ENCODE measurements at places on chromosomes 5 and 9. TPM values are rescaled to one million over a fixed set of nuclear protein-coding genes. Genes with fewer than 3 reads are reported as not detected.

Gene NR4A3
- total RNA-seq, result 0.19 TPM

Gene MSMP
- total RNA-seq, result 6.2 TPM

Gene MELK
- 23.6 TPM for total RNA-seq

Gene ZNF474
- not detected for total RNA-seq

Gene ANGPTL2
- total RNA-seq, result 14.6 TPM

Gene PCDHB14
- total RNA-seq, result 1.8 TPM

Gene ADGRD2
- under 0.01 TPM for total RNA-seq

Gene CARTPT
- not detected for total RNA-seq

Gene FAM221B
- not detected for total RNA-seq

Gene PCDHGB3
- total RNA-seq, result 8.4 TPM

Gene IL3
- total RNA-seq, result not detected

Gene CDX1
- not detected for total RNA-seq

Gene STK10
- 70.0 TPM for total RNA-seq

Gene FOXD4
- 0.25 TPM for total RNA-seq

Gene TUSC1
- total RNA-seq, result 6.8 TPM

Gene ARHGAP26
- total RNA-seq, result 9.7 TPM

All from bladder microvascular endothelial cell (primary cell).